ENCODE measurements at places on chromosomes 12 and 14.

GRCh38 chr12:88505696-88506095 lies 74.6 kb downstream of the KITLG start:
- DNase-seq, result no peak

DNA sequence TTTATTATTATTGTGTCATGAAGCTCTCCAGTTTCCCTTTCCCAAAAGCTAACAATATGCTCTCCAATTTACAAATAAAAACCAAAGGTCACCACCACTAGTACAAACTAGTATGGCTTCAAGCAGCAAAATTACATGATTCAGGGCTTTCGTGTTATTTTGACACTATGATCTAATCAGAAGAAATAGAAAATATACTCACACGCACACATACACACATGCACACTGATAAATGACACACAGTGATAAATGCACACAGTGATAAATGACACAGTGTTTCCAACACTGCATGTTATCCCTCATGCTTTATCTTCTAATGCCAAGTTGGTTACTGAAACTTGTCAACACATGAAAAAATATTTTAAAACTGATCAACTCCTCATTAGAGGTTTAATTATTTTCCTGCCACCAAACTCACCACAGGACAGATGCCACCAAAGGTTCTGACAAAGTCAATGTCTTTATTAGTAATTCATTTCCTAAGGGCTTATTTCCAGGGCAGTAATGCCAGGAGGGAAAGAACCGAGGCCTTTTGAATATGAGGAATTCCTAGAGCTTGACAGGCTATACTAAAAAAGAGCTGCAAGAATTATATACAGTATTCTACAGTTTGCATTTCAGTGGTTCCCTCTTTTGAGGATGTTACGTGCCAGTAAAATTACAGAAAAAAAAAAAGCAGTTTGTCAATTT lies 82.4 kb downstream of the PPP2R5E start:
- no peak for DNase-seq

GRCh38 chr14:89129570-89129969 lies 287.5 kb downstream of the FOXN3 start:
- no peak for DNase-seq

DNA sequence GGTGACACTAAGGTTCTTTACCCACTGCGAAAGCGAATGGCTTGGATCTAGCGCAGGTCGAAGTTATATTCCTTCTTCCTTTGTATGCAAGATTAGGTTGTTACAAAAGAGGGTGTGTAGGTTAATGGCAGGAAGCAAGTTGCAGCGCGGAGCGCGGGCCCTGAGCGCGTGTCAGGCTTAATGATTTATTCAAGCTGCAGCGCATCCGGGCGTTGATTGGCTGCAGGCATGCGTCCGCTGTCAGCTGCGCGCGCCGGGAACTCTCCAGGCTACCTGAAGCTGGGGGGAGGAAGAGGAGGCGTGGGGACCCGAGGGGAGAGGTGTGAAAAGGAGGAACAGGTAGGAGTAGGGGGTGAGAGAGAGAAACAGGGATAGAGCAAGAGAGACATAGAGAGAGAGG lies 7.4 kb downstream of the ASCL1 start:
- DNase-seq, result no peak

- no peak for DNase-seq
Observed at GRCh38 chr12:3362737-3363136, 128.3 kb upstream of the PRMT8 start.

- no peak for DNase-seq
Observed at GRCh38 chr12:100795174-100795799, 711 bp downstream of the ANO4 start.

- no peak for DNase-seq
Observed at GRCh38 chr12:46071335-46071734, 81.0 kb upstream of the SCAF11 start.

DNA sequence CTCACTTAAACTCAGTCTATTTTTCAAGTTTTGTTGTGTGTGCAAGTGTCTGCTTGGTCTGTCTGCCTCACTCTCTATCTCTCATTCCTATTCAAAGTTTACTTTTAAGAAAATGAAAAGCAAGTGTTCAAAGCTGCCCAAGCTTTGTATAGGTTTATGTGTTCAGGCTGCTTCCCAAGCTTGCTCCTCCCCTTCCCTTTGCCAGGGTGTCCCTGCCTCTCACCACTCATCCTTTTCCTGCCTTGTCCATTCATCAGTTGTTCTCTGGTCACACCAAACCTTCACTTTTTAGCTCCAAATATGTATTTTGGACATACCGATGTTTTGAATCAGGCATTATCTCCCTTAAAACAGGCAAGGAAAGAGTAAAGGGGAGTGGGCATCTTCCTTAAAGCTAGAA lies 41.3 kb downstream of the STK38L start:
- DNase-seq, result no peak

- DNase-seq, result no peak
Observed at GRCh38 chr14:76715101-76715500, 46.2 kb upstream of the VASH1 start.

GRCh38 chr12:132433641-132434395 lies 56.1 kb upstream of the FBRSL1 start:
- DNase-seq, result no peak

GRCh38 chr12:92030618-92031017 lies 115.0 kb downstream of the BTG1 start:
- no peak for DNase-seq

- no peak for DNase-seq
Observed at GRCh38 chr14:55410876-55411275, 754 bp downstream of the ATG14 start.

- DNase-seq, result no peak
Observed at GRCh38 chr12:6044082-6044481, 80.4 kb downstream of the VWF start.

DNA sequence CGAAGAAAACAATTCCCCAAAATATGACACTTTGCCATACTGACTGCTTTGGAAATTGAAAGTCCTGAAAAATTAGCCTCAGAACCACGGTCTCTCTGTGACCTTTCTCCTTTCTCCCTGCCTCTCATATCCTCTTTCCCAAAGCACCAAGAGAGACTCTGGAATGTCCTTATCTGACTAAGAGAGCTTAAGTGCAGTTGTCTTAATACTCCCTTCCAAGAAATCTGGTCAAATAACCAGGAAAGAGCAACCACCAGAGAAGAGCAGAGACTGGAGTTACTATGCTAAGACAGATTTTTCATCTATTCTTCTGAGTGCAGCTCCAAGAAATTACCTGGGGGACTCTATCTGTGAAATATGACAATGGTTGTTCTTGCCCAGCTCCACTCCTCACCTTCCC lies 10.5 kb upstream of the BTG1 start:
- no peak for DNase-seq

DNA sequence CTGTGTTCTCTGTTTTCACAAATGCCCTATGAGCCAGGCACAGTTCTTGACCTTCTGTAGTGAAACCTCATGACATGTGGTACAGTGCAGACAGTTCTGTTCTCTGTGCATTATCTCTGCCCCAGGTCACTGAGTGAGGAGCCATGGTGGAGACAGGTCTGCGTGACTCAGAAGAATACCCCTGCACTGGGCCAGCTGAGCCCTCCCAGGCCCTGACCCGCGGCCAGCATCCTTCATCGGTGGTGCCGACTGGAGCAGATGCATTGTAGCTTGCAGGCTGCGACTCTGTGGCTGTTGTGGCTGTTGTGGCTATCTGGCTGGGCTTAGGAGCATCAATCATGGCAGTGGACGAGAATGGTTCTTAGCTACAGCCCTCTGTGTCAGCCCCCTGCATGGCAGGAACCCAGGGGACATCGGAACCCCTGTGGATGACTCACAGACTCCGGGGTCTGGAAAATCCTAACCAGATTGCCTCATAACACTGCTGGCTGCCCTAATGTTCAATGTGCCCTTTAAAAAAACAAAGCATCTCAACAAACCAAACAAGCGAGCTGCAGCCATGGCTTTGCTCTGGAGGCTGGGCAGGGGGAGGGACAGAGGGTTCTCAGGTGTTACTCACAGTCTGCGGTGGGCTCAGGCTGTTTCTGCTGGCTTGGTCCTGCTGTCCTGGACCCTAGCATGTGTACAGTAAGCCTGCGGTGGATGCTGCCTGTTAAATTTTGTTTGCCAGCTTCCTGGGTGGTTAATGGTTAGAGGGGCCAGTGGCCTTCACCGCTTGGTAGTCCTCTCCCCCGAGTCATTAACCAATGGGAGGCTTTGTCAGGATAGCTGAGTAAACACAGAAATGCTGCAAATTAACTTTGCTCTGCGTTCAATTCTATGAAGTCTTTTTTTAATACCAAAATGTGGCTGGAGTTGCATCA lies at the start of gene SERPINA6:
Gene SERPINA6 (minus strand): TSS at position 689 of the 923 bp plus-strand sequence. CDS start 8,688 bp downstream, outside the sequence.
- DNase-seq, result no peak

DNA sequence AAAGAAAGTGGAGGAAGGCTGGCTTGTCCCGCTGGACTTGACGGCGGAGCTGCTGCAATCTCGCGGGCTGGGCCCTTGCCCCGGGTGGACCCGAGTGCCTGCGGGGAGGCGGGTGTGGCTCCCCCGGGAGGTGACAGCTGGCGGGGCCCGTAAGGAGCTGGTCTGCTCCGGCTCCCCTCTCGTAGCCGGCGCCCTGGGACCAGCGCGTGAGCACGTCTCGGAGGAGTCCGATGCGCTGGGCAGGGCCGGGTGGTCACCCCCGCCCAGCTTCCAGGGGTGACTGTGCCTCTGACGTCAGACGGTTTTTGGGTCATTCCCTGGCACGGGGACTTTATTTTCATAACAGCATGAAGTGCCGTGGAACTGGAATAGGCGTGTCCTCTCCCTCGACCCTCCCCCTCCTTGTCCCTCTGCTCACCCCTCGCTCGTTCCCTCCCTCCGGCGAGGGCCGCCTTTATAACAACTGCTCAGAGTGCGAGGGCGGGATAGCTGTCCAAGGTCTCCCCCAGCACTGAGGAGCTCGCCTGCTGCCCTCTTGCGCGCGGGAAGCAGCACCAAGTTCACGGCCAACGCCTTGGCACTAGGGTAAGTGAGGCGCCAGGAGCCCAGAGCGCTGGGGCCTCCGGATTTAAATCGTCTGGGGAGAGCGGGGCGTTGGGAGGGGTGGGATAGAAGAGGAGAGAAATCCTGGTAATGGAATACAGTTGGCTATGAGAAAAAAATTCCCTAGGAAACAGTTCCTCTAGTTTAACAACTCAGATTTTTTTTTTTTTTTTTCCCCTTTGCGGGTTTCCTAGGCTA lies at the start of gene GPRC5A:
Gene GPRC5A (plus strand): TSS at position 483 of the 801 bp plus-strand sequence. CDS start 16,688 bp downstream, outside the sequence.
- no peak for DNase-seq

DNA sequence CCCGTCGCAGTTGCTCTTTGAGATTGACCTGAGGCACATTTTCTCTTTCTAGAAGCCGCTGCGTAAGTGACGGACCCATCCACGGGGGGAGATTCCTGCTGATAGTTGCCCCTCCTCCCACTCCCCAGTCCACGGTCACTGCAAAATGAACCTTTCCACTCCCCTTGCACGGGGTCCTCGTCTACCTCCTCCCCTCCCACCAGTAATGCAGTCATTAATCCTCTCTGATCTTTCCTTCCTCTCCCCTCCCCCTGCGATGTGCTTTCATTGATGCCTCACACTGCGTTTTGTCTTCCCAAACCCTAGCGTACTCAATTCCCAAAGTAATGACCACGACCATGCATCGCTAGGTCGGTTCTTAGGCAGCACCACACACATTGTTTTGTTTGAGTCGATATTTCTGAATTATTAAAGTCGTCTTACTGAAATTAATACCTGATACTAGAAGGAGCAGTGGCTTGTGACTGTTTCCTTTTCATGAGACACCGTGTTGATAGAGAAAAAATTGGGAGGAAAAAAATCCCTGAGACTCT lies 857 bp downstream of the ETNK1 start:
- DNase-seq, result peak; percentile 11

- DNase-seq, result no peak
Observed at GRCh38 chr12:28777603-28778365, 371.3 kb upstream of the FAR2 start.

DNA sequence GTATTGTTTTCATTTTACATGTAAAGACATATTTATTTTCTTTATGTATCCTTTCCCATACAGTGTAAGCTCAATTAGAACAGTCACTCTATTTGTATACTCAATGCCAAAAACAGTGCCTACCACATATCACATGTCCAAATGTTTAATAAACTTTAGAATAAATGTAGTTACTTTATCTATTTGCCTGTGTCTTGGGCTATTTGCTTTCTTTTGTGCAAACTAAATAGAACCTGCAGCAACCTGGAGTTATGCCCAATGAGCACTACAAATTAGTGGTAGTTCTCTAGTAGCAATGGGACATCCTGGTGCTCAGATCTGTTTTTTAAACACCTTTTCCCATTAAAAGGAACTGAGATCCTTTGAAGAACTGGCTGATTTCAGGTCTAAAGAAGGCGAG lies 186.7 kb downstream of the PPFIA2 start:
- DNase-seq, result no peak

- DNase-seq, result no peak
Observed at GRCh38 chr14:34732802-34733201, 18.4 kb upstream of the CFL2 start.

DNA sequence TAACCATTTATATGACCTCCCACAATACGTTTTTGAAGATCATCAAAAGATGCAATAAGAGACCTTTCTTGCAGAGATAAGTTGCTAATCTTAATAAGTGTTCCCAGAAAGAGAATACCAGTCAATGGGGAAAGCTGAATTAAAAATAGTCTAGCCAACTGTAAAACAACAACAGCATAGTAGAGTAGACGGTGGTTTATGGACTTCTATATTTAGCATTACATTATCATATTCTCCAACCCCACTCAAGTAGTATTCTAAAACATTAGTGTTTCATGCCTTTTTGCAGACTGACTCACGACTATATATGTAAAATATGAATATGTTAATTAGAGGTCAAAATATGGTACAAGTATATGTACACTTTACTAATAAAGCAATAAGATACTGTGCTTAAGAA lies 218.9 kb downstream of the MED13L start:
- DNase-seq, result no peak

DNA sequence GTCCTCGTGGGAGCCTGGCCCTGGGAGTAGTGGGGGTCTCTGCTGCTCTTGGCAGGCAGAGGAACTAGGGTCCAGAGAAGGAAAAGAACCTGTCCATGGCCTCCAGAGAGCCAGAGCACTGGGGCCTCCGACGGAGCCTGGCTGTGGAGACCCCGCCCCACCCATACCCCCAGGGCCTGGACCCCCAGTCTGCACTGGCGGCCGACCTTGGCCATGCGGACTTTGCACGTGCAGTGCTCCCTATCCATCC lies 1.1 kb downstream of the BEGAIN start:
- DNase-seq, result no peak

DNA sequence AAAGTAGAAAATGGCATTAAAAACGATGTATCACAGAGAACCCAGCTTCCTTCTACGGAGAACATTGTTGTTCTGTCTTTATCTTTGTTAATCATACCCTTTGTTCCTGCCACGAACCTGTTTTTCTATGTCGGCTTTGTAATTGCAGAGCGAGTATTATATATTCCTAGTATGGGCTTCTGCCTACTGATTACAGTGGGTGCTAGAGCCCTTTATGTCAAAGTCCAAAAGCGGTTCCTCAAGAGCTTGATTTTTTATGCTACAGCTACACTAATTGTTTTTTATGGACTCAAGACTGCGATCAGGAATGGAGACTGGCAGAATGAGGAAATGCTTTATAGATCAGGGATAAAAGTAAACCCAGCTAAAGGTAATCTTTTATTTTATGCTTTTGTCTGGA lies 209.6 kb downstream of the TMTC2 start:
- DNase-seq, result no peak

DNA sequence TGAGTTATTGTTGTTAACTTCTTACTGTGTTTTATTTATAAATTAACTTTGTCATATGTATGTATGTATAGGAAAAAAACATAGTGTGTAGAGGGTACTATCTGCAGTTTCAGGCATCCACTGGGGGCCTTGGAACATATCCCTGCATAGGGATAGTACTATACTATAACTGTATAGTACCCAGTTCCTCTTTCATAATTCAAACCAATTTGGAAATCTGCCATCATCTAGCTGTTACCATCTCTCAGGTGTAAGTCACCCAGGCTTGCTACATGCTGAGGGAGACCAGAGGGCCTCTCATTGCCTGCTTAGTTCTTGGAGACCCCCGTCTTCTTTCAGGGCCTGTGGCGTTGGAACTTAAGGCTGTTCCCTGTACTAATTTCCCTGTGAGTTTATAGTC lies 12.9 kb upstream of the DCD start:
- DNase-seq, result no peak
